ENCODE measurements at places on chromosomes 4 and X. TPM values are rescaled to one million over a fixed set of nuclear protein-coding genes. Genes with fewer than 3 reads are reported as not detected.

GRCh38 chr4:149531861-149532260 is 283.8 kb downstream of the IQCM start:
- DNase-seq, result no peak

The DGKK gene
- not detected for total RNA-seq

DNA sequence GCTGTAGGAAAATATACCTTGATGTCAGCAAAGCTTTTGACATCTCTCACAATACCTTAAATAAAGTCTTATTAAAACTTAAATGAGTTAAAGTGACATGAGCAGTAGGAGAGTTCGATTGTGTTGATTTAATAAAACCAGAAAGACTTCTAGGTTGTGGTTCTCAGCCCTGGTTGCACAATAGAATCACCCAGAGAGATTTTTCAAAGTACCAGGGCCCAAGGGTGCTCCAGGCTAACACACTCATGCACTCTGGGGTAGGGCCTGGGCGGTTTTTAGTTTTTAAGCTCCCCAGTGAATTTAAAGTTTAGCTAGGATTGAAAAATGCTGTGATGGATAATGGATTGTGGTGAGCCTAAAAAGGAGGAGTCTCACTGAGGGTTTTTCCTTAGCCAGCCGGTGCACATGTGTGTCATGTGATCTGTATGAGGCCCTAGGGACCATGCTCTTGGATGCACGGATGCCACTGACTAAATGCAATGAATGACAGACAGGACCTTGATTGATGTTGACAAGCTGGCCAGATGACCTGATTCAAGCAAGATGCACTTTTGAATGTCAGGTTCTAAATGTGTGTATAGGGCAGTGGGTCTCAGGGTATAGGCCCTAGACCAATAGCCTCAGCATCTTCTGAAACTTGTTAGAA is 185.0 kb downstream of the PTTG2 start:
- DNase-seq, result peak; percentile 54

The SOX3 gene
- total RNA-seq, result 0.71 TPM

DNA sequence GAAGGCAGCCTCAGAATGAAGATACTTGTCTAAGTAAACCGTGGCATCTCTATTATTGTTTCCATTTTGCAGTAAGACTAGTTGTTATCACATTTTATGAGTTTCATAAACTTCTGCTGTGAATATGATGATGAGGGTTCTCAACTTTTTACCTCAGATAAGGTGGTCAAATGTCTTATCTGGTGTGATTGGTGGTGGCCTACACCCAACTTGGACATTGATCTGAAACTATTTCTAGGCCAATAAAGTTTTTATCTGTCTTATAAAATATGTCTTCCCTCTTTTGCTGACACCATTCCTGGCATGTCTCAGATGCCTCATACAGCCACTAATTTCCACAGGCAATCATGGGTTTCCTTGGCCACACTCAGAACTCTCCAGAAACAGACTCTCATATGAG is 480.3 kb upstream of the NR3C2 start:
- DNase-seq, result no peak
